Fibroblast of skin of back (primary cell): ENCODE measurements at places on chromosomes 7 and 10.
A peak's percentile ranks its signal among the peaks of the same experiment; 100 is the strongest.

- DNase-seq = peak; percentile 15
Measured at GRCh38 chr10:66862687-66863258, 63.1 kb upstream of the LRRTM3 start.

GRCh38 chr7:28195910-28196620 lies 15.5 kb upstream of the JAZF1 start:
- DNase-seq = no peak

GRCh38 chr10:83886871-83887270 lies 252.4 kb upstream of the GHITM start:
- DNase-seq = no peak

DNA sequence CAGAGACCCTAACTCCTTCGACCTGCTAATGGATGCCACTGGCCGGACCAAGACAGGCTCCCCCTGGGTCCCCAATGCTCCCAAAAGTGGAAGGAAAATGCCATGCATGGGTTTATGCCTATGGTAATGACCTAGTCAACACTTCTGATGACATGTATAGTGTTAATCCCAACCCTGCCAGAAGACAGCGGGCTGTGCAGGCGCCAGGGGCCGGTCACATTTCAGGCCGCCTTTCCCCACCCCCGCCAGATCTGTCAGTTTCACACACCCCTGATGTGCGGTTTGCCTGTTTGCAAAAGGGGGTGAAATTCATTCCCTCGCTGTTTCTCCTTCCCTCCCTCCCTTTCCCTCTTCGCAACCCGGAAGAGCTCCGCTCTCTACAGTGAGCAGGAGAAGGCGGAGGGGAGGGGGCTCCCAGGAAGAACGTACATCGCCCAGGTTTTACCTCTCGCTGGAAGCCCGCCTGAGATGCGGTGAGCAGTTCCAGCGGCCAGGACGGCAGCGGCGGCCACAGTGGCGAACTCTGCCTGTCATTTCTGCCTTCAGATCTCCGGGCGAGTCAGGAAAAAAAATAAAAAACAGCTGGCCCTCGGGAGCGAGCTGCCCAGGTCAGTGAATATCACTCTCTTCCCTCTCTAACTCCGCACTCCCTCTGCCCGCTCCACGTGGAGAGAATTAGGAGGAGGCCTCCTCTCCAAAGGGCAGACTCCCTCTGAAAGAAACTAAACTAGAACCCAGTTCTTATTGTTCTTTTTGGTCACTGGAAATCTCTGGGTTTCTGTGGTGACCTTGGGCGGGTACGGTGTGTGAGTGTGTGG lies 9.4 kb upstream of the GATA3 start:
- DNase-seq = no peak

DNA sequence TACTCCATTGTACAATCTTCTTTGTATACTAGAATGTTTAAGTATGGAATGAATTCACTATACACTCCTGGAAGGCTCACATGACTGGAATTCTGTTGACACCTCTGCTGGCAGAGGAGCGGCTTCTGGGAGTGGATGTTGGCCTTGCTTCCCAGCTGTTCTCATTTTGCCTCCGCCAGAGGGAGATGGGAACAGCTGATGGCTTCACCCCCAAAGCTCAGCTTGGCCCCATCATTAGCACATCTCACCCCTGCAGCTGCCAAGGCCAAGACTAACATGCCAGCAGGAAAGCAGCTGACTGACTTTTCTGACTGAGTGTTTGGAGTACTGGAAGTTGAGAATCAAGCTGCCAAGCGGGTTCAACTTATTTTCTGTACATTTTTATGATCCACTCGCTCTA lies 15.1 kb downstream of the ADAM12 start:
- peak; percentile 43 for DNase-seq

- DNase-seq = no peak
Measured at GRCh38 chr10:110175406-110175805, 32.0 kb upstream of the MXI1 start.

GRCh38 chr7:97576043-97576442 lies 155.8 kb upstream of the TAC1 start:
- DNase-seq = no peak

DNA sequence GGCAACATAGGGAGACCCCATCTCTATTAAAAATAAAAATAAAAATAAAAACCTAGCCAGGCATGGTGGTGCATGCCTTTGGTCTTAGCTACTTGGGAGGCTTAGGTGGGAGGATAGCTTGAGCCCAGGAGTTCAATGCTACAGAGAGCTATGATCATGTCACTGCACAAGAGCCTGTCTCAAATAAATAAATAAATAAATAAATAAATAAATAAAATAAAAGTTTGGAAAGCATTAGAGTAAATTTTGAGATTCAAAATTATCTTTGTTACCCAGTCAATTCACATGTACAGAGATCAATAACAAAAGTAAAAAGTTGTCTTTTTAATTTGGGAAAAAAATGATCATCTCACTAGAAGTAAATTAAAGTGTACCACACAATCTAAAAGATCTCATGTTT lies 255.8 kb upstream of the MYO3A start:
- no peak for DNase-seq

GRCh38 chr7:8146106-8146787 lies 115.7 kb downstream of the ICA1 start:
- no peak for DNase-seq

DNA sequence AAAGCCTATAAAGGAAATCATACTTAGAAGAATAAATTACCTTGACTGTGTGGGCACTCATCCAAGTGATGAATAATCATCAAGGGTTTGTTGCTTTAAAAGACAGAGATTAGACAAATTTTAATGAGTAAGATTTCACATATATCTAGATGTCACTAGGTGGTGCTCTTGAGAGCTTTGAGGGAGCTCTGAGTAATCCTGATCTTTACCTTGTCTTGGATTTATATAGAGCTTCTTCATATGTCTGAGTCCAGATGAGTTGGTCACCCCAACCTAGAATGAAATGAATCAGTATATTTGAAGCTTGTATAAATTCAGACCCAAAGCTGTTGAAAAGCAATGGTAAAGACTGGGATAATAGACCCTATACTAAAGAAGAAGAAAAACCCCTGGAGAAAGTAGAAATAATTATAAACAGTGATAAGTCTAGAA lies 3.7 kb downstream of the AGR2 start:
- peak; percentile 74 for DNase-seq

DNA sequence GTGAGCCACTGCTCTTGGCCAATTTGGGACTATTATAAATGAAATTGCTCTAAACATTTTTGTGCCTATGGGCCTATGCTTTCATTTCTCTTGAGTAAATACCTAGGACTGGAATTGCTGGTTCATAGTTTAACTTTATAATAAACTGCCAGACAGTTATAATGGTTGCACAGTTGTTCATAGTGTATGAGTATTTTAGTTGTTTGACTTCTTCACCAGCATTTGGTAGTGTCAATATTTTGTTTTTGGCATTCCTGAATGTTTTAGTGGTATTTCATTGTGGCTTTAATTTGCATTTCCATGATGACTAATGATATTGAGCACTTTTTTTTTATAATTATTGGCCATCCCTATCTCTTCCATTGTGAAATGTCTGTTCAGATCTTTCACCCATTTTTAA lies 29.5 kb downstream of the PLEKHA8 start:
- peak; percentile 80 for DNase-seq

DNA sequence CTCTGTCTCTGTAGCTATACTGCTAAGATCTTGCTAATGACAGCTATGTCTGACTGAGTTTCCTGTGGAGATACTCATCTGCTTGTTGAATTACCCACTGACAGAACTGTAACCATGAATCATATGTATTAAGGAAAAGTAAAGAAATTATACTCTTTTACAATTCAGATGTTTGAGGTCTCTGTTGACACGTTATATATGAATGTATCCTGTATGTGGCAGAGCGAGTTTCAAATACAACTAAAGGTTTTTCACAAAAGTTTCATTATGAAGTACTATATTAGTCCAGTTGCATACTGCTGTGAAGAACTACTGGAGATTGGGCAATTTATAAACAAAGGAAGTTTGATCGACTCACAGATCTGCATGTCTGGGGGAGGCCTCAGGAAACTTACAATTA lies 232.5 kb downstream of the CDK14 start:
- peak; percentile 42 for DNase-seq
